ENCODE measurements at places on chromosomes 1 and 21.

DNA sequence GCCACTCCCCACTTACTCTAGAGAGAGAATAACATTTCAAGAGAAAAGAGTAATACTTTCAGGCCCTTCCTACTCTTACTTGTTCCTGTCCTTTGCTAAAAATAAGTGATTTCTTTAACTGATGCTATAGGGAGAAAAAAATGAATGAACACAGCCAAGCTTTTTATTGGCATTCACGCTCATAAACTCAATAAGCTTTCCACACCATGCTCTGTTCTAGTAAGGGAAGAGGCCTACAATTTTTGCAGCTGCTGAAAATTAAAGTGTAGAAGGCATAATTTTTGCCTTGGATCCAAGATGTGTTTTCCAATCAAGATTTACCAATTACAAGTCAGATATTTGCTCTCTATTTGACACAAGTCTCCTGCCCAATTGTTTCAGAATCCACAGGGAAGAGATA lies 188.1 kb upstream of the RGS18 start:
- no peak for DNase-seq

- no peak for DNase-seq
Observed at GRCh38 chr21:22224261-22224660, 1226.1 kb downstream of the NCAM2 start.

DNA sequence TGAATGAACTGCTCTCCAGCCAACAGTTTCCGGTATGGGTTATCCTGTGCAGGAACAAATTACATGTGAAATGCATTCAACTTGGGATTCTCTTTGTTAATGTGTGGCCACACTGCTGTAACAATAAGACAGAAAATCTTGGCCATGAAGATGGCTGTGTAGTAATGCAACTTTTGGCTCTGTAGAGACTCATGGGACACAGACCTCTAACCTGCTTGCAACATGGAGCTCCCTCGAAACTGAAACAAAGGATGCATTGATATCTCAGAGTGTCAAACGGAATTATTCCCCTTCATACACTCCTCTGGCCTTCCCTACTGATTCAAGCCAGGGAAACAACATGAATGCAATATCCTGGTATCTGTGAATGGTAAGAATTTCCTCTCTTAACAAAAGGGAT lies 559.3 kb upstream of the ZRANB2 start:
- no peak for DNase-seq

DNA sequence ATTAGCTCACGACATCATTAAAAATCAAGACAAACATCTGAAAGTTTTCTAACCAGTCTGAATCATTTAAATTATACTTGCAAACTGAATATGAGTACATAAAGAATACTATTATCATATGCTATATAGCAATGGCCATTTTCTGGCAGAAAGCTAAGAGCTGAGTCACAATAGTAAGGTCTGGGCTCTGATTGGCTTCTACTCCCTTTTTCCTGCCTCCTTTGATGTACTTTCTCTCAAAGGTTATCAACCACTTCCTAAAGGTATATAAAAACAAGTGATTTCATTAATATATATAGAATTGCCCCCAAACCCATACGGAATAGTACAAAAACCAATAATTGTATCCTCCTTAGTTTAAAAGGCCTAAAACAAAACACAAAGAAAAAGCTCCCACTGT lies 7.0 kb downstream of the KCNA3 start:
- no peak for DNase-seq

DNA sequence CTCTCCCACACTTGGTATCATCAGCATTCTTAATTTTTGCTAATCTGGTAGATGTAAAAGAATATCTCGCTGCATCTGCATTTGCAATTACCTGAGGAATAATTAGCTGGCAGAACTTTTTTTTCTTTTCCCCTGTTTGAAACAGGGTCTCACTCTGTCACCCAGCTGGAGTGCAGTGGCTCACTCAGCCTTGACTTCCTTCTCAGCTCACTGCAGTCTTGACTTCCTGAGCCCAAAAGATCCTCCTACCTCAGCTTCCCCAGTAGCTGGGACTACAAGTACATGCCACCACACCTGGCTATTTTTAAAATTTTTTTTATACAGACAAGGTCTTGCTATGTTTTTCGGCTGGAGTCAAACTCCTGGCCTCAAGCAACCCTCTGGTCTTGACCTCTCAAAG lies 35.4 kb upstream of the ENAH start:
- DNase-seq: no peak

DNA sequence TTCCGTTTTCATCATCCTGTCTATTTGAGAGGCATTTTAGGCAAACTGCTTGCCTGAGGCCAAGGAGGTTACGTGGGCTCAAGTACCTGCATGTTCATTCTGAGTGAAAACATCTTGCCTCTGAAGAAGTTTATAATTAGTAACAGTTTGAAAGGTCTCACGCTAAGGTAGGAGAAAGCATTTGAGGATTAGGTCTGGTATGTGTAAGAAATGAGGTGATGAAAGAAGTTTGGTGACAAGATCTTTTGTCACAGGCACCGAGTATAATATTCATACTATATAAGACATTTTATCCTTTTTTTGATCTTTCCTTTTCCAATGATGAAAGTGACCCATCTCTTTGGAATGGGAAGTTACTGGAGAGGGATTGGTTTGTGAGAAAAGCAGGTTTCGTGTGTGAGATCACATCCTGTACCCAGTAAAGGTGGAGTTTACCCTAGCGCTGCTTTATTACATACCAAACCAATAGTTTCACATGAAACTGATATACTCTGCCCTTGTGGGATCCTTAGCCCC lies 98.7 kb upstream of the PDC start:
- DNase-seq: no peak

- peak; percentile 60 for DNase-seq
Observed at GRCh38 chr1:44652445-44653106, 21.7 kb downstream of the TMEM53 start.

DNA sequence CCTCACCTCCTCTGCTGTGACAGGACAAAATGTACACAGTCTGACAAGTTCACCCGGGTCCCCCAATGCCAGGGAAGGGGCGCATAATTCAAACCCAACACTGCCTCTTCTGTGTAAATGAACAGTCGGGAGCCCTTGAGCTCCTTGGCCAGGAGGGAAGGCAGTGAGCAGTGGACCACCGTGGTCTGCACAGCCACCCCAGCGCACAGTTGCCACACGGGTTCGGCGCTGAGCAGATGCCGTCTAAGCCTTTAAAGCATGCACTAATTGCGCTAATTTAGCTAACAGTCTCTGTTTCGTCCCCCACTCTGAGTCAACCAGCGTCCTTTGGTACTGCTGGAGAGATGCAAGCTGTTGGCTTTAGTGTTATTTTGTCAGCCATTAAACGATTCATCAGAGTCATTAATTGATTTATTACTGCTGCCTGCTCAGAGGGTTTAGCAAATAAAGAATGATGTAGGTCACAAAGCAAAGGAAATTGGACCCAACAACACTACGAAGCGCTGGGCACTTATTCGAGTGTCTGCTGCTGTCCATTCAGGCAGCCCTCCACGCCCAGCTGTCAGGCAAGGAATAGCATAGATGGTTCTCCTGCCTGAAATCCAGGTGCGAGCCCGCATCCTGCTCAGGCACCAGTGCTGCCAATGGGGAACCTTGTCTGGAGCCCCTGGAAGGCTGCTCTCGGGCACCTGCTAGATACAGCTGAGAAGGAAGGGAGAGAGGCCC lies 91.5 kb downstream of the MRPL37 start:
- DNase-seq: no peak

DNA sequence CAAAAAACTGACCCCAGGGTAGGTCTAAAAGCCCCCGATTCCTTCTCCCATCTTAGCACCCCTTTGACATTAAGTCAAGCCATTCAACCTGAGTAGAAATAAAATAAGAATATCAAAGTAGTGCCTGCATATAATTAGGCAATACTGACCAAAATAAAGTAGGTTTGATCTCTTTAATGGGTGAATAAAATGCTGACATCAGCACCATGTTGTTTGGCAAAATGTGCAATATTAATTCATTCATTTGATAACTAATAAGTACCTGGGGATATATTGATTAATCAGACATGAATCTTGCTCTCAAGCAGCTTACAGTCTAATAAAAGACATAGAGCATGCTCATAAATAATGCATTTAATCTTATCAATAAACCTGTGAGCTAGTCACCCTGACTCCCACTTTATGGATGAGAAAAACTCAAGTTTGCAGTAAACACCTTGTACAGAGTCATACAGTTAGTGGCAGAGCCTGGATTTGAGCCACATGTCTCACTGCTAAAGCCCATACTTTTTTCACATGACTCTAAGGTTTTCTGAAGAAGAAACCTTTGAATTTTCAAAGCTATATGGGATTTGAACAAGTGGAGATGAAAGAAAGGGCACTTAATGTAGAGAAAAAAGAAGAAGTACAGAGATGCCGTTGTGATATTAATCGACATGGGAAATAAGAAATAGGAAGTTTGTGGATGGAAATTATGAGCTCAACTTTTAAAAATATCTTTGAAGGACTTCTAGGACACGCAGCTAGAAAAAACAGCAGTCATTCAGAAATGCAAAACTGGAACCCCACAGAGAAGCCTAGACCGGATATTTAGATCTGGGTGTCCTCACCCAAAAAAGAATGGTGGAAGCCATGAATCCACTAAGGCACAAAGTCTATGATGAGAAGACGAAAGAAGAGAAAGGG lies 183.9 kb downstream of the TOMM20 start:
- no peak for DNase-seq

GRCh38 chr1:93661829-93662474 lies 19.7 kb downstream of the BCAR3 start:
- no peak for DNase-seq

- no peak for DNase-seq
Observed at GRCh38 chr1:60244906-60245305, 171.3 kb upstream of the C1orf87 start.

DNA sequence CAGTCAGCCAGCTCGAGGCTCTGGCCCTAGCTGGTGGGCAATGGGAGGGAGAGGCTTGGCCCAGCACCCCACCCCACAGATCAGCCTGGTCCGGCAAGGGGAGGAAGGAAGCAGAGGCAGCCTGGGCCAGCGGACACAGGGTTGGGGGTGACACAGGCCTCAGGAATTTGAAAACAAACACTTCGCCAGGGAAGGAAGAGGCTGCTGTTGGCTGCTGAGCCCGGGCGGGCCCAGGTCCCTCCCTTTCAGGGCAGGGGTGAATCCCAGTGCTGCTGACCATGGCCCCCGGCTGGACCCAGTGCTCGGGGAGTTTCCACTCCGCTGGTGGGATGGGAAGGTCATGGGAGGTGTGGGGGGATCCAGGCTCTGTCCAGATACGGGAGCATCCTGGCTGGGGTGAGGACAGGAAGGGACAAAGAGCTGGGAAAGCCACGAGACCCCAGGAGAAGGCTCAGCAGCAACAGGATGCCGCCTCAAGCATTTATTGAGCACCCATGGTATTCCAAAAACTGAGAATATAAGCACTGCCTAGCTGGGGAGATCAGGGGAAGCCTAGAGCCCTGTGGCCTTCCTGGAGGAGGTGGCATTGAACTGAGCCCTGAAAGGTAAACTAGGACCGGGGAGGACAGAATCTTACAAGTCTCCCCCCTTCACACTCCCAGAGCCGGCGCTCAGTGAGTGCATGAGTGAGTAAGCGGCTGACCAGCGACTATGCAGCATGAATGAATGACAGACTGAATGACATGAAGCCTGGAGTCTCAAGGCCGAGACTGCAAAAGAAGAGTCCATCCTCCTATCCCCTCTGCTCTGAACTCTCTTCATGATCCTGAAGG lies 26.2 kb upstream of the EPHA2 start:
- no peak for DNase-seq

GRCh38 chr1:117106478-117106877 lies 15.1 kb downstream of the TRIM45 start:
- DNase-seq: no peak

DNA sequence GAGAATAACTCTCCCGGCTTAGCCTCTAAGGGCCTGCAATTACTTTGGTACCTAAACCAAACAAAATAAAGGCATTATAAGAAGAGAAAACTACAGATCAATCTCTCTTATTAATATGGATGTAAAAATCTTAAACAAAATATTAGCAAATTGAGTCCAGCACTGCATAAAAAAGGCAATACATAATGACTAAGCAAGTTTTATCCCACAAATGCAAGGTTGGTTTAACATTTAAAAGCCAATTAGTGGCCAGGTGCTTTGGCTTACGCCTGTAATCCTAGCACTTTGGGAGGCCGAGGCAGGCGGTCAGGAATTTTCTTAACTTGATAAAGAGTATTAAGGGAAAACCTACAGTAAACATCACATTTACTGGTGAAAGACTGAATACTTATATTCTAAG lies 67.1 kb upstream of the MAB21L3 start:
- DNase-seq: no peak

DNA sequence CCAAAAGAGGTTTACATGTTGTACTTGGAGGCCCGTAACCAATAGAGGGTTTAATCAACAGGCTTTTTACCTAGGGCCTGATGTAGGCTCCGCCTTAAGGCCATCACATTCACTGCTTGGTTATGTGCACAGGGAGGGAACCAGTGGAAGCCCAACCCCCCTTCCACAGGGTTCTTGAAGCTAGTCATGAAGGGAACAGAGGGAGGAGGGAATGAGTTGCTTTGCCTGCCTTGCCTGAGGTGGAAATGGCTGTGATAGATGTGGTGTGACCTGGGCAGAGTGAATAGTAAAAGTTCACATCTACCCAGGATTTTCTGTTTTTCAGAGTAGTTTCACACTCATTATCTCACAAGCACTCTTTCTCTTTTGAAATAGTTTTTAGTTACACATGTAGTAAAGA lies 215.1 kb downstream of the ST6GALNAC3 start:
- no peak for DNase-seq

DNA sequence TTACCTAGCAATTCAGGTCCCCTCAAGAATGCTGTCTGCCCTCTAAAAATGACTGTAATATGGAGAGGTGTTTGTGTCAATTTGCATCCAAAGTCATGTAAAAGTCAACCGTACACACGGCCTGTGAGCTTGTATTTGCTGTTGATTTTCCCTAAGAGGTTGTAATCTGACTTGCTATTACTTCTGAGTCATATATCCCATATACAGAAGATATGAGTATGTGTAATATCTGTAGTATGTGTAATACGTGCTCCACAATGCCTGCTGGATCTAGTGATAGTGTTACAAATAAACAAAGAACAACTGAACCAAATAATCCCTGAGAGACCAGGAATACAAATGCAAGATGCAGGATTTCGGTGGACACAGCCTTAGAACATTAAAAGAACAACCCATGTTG lies 1.4 kb upstream of the KCNJ6 start:
- no peak for DNase-seq

DNA sequence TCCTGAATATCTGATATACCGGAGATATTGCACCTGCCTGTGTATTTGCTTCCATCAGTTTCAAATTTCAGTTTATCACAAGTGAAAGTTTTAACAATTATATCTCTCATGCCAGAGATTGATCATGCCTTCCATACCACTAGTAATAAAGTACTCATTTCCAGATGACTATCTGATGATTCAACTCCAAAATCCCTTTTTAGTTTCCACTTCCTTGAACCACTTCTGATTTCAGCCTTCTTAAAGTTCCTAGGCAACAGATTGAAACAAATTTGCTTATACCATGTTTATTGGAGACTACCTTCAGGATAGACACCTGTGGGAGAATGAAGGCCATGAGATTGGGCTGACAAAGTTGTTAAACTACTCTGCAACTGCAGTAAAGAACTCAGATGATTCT lies 21.5 kb upstream of the COL11A1 start:
- DNase-seq: no peak

DNA sequence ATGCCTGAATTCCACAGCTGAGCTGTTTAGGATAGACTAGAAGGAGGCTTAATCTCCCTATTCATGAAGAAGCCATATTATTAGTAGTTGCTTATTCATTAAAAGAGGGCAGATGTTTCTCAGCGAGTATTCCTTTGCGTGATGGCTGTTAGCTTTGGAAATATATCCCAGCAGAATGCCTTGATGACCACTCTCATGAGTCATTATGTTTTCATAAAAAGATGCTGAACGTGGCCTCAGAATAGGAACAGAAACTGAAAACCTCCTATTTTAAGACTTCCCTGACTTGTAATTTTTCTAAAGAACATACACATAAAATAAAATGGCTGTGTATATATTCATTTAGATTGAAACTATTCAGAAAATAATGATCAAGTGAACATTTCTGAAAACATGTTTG lies 9.6 kb upstream of the PLA2G4A start:
- no peak for DNase-seq

Measured in T-helper 1 cell (primary cell).